ENCODE measurements at places on chromosomes 1 and 21.

DNA sequence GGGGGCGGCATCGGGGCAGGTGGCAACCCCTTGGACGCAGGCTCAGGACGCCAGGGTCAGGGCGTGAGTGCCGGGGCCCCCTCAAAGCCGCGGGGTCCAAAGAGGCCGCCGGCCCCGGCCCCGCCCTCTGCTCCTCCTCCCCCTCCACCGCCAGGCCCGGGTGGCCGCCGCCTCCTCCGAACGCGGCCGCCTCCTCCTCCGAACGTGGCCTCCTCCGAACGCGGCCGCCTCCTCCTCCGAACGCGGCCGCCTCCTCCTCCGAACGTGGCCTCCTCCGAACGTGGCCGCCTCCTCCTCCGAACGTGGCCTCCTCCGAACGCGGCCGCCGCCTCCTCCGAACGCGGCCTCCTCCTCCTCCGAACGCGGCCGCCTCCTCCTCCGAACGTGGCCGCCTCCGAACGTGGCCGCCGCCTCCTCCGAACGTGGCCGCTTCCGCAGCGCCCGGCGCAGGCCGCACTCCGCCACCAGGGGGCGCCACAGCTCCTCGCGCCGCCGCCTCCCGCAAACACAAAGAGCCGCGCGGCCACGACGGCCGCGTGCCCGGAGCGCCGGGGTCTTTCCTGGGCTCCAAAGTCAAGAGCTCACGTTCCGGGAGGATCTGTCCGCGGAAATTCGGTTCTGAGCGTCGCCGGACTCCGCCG is 19.3 kb upstream of the SAMD11 start:
- peak; percentile 90 for DNase-seq

DNA sequence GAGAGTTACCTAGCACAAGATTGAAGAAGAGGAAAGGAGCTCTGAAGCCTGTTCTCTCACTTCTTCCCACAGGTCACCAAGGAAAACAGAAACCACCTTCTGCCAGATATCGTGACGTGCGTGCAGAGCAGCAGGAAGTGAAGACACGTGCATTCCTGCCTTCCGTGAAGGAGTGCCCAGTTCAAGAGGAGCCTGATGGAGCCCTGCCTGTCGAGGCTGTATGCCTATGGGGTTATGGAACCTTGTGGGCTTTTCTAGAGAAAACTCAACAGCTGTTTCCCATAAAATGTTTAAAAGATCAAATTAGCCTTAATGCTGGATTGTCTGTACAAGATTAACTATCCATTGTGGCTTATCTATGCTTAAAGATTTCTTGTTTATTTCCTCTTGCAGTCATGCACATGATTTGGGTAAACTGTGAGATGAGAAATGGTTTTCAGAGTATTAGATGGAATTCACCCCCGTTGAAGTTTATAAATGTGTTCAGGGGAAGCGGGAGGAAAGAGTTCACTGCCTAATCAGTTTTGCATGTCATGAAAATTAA is 27.8 kb downstream of the NTPCR start:
- DNase-seq = no peak

DNA sequence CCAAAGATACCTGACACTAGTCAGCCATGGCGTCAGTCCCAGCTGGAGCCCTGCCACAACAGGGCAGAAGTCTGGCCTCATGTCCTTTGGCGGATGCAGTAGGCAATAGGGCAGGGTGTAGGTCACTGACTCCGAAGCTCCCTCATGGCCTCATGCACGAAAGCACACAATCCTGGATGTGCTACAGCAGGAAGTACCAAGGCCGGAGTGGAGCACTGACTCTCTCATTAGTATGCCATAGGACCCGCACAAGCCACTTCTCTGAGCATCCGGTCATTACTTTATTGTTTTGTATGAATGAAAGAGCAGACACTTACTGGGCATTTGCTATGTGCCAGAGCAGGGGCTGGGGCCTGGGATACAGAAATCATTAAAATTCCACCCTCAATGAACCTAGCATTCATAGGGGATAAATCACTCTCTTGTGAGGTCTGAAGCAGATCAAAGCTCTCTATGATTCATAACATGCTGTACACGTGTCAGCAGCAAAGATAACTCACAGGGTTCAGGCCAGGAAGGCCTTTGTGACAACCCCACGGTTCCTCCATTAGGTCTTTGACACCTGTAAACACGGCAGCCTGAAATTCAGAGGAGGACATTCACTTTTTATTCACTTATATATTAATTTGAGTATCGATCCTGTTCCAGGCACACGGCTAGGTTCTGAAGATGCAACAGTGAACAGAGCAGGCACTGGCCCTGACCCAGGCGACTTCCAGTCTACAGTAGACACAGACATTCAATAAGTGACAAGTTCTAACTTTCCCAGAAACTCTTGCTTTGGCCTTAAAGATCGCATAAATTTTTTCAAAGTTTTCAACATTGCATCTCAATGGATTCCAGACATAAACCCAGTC is 357.9 kb upstream of the USP24 start:
- DNase-seq = no peak

GRCh38 chr1:161071886-161072371 is 2.2 kb upstream of the ARHGAP30 start:
- peak; percentile 38 for DNase-seq

DNA sequence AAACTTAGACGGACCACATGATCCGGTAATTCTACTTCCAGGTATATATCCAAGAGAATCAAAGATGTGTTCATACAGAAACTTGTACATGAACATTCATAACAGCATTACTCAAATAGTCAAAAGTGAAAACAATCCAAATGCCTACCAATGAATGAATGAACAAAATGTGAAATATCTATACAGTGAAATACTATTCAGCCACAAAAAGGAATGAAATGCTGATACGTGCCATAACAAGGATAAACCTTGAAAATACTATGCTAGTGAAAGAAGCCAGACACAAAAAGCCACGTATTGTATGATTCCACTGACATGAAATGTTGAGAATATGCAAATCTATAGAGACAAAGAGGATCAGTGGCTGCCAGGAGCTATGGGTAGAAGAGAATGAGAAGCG is 18.3 kb downstream of the TARBP1 start:
- no peak for DNase-seq

GRCh38 chr1:5975133-5975880 is 16.9 kb downstream of the NPHP4 start:
- peak; percentile 85 for DNase-seq

GRCh38 chr1:155717041-155717440 is 28.1 kb downstream of the DAP3 start:
- no peak for DNase-seq

DNA sequence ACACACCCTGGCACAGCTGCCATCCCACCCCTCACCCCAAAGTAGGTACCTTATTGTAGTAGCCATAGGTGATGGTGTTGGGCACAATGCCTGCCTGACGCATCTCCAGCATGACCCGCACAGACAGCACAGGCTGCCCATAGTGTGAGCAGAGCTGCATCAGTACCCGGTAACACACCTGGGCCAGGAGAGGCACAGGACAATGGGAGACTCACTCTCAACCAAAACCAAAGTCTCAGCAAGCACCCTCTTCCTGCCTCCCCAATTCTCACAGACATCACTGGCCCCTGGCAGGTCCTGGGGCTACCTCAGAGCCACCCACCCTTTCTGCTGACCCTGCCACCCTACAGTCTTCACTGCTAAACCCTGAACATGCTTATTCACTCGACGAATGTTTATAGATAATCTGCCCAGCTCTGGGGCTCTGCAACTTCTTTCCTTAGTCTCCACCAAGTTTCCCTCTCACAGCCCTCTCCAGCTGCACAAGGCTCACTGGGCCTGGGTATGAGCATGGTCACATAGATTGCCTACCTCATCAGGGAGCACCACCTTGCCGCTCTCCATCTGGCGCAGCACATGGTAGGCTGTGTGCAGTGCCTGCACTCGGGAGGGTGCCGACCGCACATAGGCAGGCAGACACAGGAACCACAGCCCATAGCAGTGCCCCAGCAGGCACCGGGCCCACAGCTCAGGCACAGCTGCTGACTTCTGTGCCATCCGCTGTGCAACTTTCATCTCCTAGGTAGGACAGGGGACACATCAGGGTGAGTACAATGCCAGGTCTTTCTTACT is 10.3 kb downstream of the DENND4B start:
- DNase-seq = no peak

GRCh38 chr1:82903626-82904025 is 1095.3 kb downstream of the TTLL7 start:
- DNase-seq = no peak

GRCh38 chr1:38334930-38335592 is 288.5 kb upstream of the POU3F1 start:
- DNase-seq = no peak

DNA sequence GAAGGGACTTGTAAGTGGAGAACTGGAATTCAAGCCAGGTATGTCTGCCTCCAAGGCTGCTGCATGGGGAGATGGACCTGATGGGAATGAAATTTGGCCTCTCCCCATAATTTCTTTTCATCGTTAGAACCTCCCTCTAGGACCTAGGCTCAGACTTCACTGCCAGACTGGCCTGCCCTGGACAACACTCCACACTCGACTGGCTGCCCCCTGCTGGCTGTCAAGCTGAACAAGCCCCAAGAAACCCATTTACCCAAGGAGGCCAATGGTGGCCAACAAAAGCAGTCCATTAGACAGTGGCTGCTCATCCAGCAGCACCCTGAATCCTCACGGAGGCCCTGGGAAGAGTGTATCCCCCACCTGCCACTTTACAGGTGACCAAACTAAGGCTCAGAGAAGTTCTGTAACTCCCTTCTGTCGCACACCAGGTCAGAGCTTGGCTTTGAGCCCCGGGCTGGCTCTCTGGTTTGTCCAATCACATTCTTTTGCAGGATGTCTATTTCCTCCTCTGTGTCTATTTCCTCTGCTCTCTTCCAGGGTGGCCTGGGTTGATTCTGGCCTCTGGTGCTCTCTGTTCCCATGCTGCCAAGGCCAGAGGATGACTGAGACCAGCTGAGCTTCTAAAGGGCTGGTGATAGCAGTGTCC is 3.8 kb downstream of the RNF186 start:
- DNase-seq = peak; percentile 18

GRCh38 chr1:213481395-213481794 is 430.4 kb downstream of the RPS6KC1 start:
- DNase-seq = no peak

DNA sequence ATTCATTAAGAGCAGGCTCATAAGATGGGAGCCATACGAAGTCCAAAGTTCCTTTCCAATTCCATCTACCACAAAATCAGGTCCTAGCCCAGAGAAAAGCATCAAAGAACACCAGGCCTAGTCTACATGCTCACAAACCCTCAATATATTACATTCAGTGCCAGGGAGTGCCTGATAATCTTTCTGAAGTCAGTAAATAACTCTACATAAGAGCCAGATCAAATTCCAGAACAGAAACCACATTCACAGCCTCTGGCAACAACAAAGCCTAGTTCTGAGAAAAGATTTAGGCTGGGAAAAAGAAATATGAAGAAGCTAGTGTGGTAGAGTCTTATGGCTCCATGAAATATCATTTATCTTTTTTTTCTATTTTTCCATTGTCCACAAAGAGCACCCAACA is 40.5 kb upstream of the RBBP5 start:
- DNase-seq = no peak

- no peak for DNase-seq
Observed at GRCh38 chr1:200179781-200180160, 152.3 kb downstream of the NR5A2 start.

DNA sequence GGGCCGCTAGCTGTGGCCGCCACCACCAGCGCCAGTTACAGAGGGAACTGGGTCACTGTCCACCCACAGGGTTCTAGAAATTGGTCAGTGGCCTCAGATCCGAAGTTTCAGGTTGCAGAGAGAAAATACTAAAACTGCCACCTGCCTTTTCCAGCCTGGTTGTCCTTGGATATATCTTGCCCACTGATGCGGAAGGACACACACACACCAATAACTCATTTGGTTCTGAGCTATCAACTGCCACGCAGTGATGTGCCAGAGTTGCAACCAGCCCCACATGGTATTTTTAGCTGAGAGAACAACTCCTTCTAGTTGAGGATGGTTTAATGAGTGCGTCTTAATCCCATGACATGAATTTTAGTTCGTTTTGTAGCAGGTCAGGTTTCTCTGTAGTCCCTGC is 68.1 kb downstream of the SH3BGR start:
- DNase-seq = no peak

DNA sequence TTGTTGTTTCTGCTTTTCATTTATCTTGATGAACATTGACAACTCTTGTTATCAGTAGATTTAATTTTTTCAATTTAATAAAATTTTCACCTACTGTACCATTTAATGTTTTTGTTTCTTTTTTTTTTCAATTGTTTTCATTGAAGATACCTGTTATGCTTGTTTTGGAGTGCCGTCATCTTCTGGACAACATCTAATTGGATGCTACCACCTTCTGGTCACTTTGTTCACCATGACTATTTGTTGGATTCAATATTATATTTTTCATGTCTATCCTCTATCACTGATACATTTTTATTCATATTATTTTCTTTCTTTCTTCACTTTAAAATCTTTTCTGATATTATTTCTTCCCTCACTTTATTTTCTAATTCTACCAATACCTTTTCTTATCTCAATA is 14.0 kb downstream of the KRTAP21-2 start:
- DNase-seq = no peak

DNA sequence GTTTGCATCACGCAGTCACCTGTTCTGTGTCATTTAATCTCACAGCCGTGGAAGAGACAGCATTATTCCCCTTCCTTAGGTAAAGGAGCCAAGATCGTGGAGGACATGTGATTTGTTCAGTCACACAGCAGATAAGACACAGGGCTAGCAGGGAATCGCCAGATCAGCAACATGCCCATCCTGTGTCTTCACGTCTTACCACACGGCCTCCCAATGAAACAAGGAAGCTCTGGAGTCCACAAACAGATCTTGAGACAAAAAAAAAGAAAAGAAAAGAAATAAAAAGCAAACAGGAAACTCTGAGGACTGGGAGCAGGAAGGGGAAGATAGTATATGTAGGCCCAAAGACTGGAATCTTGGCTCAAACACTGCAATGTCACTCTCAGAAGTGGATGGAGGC is 155.3 kb downstream of the ADSS2 start:
- DNase-seq = no peak

DNA sequence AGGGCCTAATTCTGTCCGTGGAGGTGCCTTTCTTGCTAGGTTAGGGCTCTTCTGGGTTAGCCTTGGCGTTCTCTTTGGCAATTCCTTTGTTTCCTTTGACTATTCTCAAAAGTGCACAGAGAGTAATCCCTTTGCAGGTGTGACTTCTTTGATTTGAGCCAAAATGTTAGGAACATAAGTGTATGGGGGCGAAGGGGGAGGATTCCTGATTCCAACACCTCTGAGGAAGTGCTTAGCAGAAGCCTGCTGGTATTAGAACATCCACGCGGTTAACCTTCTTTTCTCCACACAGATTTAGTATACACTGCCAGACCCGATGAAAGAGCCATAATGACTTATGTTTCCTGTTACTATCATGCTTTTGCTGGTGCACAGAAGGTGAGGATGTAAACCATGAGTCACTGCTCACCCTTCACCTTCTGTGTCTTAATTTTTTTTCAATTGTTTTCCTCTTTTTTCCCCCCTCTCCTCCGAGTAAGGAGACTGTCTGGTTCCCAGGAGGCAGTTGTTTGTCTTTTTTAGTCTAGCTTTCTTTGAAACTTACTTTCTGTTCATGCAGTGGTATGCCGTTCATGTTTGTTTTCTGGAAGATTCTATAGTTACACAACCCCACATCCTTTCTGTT is 48.0 kb downstream of the ACTN2 start:
- DNase-seq = no peak

GRCh38 chr21:41816583-41817165 is 49.8 kb upstream of the RIPK4 start:
- peak; percentile 63 for DNase-seq

Data from DND-41 (cell line).